Esophagus squamous epithelium (tissue), 5 donors: ENCODE measurements at places on chromosomes 1 and 21.

DNA sequence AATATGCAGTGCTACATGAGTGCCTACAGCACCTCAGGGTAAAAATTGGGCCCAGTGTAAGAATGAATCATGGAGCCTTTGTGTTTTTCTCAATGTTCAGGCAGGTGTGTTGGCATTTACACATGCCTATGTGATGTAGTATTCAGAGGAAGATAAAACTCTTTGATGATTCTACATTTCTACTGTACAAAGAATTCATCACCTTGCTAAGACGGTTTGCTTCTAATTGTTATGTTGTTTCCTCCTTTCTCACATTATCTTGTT, 867.3 kb downstream of the TTLL7 start:
- DNase-seq = no peak

DNA sequence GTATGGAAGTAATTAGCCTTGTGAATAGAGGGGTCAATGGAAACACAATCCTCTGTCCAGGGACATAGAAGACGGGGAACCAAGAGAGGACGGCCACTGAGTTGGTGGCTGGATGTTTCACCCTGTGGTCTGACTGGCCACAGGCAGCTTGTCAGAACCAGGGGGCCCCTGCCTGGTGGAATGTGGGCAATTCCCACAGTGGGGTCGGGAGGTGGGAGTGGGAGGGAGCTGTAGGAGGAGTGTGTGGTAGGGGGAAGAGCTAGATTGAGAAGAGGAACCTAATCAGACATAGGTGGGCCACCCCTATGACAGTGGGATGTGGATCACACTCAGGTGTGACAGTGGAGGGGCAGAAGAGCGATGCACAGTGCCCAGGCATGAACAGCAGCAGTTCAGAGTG, 31.3 kb downstream of the TRIM62 start:
- DNase-seq = no peak

GRCh38 chr1:62637392-62638105, 40.2 kb downstream of the ANGPTL3 start:
- no peak for DNase-seq

DNA sequence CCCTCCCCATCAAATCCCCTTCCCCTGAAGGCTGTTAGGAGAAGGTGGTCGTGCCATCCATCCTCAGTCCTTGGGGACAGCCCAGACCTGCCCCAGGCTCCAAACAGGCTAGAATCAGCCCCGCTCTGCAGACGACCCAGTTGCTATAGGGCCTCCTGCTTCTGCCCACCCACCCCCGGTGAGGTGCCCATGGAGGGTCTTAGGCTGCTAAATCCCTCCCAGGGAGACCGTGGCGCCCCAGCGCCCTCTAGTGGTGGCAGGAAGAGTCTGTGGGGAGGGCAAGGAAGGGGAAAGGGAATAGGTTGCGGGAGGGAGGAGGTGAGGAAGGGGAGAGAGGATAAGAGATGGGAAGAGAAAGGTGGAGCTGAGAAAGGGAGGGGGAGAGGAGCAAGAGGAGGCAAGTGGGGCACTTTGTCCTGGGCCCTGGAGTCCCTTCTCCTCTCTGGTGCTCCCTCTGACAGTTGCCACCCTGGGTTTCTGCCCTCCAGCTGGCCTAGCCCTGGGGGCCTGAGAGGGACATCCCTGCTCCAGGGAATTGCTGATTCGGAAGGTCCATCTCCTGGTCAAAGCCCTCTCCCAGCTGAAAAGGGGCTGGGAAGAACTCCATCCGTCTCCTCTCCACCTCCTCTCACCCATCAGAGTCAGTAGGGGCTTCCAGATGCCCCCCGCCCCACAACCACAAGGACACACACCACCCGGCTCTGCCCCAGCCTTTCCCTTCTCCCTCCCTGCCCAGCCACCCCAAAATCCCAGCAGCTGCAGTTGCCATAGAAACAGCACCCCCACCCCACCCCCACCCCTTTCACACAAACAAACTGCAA, 55.4 kb downstream of the CAMK2N1 start:
- DNase-seq = no peak

DNA sequence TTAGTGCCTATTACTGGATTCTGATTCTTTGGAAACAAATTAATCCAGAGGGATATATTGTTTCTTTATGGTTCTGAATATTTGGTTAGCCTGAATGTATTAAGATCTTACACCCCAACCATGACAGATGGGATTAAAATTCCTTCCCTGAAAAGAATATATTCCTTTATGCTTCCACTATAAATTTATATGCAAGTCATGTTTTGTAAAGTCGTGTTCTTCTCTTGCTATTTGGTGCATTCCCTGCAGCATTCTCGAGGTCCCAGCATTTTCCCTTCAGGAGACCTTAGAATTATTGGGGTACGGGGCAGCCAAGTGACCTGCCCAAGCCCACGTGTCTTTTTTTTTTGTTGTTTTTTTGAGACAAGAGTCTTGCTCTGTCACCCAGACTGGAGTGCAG, 62.4 kb downstream of the DISC1 start:
- DNase-seq = no peak

DNA sequence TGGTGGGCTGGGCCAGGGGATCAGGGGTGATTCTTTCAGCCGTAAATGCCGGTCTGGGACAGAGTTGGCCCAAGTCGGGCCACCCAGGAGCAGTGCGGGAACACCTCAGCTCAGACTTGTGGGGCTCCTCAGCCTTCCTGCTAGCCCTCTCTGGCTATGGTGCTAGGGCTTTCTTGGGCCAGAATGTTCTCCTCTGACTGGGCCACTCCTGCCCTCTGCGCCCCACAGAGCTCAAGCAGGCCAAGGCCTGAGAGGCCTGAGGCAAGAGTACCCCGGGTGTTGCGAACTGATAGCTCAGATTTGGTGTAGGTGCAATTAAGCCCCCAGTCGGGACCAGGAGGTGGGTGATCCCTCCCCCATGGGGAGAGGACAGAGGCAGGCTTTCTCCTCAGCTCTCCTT, 51.8 kb downstream of the LGR6 start:
- no peak for DNase-seq

DNA sequence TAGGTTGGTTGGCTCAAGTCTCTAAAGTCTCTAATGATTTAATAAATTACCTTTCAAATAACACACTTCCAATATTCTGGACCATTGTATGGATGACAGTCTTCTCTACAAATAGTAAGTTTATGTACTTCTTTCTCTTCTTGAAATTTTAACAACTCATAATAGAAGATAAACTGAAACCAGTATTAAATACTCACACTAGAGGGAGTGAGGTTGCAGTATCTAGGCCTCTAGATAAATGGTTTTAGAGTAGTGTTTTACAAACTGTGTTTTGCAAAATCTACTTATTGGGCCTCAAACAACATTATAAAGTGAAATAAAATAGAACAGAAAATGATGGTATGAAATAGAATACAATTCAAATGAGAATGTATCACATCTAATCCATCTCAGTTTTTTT, 479.9 kb upstream of the BRINP3 start:
- DNase-seq = no peak

DNA sequence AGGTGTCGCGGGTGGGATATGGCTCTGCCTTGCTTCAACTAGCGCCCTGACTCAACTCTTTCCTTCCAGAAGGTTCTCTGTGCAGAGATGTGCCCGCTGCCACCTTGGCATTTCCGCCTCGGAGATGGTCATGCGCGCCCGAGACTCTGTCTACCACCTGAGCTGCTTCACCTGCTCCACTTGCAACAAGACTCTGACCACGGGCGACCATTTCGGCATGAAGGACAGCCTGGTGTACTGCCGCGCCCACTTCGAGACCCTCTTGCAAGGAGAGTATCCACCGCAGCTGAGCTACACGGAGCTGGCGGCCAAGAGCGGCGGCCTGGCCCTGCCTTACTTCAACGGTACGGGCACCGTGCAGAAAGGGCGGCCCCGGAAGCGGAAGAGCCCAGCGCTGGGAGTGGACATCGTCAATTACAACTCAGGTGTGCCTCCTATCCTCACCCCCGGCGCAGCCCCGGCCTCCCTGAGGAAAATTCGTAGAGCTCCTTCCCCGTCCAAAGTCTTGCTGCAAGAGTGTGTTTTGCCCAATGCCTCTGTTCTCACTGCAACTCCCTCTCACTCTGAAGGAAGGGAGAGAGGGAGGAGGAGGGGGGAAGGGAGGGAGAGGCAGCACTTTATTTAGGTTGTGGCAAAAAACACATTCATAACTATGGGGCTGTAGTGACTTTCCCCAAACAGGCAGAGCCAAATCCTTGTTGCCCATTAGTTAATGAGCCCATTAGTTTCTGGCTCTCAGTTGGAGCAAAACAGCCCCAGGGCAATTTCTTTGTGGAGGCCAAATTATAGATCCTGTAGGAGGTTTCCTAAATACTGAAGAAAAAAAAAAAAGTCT, 4.3 kb downstream of the LHX9 start:
- no peak for DNase-seq

DNA sequence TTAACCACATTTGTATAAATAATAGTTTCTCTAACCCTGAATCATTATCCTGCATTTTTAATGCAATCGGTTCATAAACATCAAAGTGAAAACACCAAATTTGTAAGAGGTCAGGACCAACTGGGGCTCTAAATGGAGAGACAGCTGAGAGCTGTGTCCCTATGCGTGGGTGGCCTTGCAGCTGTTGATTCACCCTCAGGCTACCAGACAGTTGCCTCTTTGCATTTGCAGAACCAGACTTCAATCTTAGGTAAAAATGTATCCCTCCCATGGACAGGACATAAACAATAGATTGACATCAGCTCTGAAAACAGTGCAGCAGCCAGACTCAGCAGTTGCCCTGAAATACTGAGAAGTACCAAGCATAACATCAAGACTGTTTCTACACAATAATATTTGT, 8.8 kb upstream of the TGFB2 start:
- no peak for DNase-seq

DNA sequence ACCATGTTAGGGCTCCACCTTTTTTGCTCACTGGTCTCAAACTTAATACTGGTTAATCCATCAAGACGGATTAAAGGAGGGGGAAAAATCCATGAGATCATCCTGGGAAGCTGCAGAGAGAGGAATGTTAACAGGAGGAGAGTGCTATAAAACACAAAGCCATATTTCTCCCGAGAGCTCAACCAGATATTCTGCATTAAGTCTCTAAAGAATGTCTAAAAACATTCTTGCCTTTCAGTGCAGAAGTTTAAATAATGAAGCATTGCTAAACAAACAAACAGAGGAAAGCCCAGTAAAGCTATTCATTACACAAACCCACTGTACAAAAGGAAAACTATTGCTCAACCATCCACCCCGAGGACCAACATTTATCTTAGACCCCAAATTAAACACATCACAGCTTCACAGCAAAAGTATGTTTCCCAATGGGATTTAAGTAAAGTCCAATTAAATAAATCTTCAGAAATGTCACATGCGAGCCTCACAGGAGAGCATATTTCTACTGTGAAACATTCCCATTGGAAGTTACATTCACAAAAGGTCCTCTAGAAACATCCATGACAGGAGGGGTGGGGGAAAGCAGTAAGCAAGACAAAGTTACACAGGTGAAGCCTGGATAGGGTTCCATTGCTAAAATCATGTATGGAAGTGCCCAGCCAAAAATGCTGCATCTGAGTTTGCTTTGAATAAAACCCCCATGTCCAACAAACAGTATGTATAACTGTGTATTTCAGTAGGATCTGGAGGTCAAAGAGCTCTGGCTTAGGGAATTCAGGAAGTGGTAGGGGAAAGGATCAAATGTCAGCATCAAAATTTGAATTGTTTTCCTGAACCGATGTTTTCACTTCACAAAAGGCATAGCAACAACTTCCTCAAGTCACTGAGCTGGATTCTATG, 23.3 kb downstream of the DUSP10 start:
- DNase-seq = no peak

GRCh38 chr1:231844986-231845502, 218.5 kb downstream of the DISC1 start:
- DNase-seq = no peak

GRCh38 chr1:62110198-62110817, 84.3 kb upstream of the L1TD1 start:
- no peak for DNase-seq

GRCh38 chr1:118184739-118185083, 317 bp downstream of the SPAG17 start:
- DNase-seq = no peak

DNA sequence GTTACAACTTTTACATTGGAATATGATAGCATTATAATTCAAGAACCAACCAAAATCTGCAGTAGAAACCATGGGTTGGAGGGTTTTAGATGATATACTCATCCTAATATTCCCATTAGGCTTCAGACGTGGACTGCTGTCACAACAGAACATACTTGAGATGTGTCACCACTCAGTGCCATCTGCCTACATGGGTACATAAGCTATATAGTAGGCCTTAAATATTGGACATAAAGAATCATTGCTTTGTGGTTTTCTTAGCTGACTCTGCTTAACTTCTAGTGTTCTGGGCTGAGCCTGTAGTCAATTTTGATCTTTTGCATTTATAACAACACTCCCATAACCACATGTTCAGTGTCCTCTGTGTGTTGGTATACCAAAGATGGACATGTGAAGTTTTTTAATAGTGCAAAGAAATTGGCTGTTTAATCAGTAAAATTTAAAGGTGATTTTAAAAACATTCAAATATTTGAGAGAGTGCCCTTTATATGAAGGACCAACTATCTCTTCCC, 14.2 kb downstream of the RAP1A start:
- no peak for DNase-seq
